ENCODE measurements at places on chromosomes 5 and 9.

GRCh38 chr5:78288246-78288645 is 6.3 kb downstream of the AP3B1 start:
- no peak for DNase-seq

DNA sequence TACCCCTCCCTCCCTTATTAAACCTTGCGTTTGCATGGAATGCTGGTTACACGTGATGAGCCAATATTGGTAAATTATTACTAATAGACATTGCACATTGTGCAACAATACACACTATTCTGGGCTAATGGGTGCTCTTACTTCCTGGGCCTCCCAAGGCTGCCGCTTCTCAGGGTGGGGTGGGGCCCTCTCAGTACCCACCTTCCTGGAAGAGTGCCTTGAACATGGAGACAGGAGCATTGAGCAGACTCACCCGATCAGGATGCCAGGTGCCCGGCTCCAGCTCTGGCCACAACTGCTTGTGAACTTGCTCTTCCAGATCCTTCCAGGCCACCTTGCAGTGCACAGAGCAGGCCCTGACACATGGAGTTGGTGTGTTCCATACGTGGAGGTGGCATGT is 24.7 kb upstream of the CEP72 start:
- no peak for DNase-seq

DNA sequence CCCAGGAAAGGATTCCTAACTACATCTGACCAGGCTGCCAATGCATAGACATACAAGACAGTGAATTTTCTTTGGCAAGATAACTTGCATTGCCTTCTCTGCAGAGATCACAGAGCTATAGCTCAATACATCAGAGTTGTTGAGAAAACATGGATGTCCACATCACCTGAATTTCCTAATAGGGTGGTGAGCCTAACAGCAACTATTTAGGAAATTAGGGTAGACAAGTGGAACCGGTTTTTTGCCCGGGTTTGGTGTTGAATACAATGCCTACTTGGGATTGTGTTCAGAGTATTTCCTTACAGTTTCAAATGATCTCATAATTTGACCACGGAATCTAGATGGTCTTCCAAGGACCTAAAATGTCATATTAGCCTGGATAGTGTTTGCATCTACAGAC is 262.7 kb downstream of the KIF4B start:
- DNase-seq, result no peak

- no peak for DNase-seq
Observed at GRCh38 chr5:54671111-54671531, 153.6 kb downstream of the SNX18 start.

DNA sequence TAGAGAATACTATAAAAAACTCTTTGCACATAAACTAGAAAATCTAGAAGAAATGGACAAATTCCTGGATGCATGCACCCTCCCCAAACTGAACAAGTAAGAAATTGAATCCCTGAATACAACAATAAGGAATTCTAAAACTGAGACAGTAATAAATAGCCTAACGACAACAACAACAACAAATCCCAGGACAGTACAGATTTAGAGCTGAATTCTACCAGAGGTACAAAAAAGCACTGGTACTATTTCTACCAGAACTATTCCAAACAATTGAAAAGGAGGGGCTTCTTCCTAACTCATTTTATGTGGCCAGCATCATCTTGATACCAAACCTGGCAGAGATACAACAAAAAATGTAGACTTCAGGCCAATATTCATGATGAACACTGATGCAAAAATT is 394.4 kb upstream of the RORB start:
- DNase-seq, result no peak

GRCh38 chr9:35313916-35314315 is 152.1 kb downstream of the UNC13B start:
- no peak for DNase-seq

- DNase-seq, result no peak
Observed at GRCh38 chr5:138789771-138790242, 36.6 kb downstream of the CTNNA1 start.

DNA sequence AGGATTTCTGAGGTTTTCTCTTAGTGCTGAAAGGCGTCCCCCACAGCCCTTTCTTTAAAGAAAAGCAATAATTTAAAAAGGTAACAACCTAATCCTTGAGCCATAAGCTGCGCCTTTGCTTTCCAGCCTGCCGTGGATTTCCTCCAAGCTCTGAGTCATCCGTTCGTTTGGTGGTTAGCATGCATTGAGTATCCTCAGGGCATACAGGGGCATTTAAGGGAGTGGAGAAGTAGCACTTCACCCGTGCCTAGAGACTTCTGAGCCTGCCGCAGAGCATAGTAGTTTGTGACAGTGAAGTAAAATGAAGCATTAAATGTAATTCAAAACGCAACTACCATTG is 892 bp upstream of the TNC start:
- DNase-seq, result no peak

- DNase-seq, result no peak
Observed at GRCh38 chr5:65121880-65122436, 353.2 kb downstream of the CWC27 start.

GRCh38 chr5:76696251-76696650 is 19.7 kb upstream of the F2R start:
- DNase-seq, result no peak

- no peak for DNase-seq
Observed at GRCh38 chr5:137923856-137924255, 34.6 kb downstream of the PKD2L2 start.

GRCh38 chr5:54411176-54411575 is 44.3 kb upstream of the HSPB3 start:
- no peak for DNase-seq

- no peak for DNase-seq
Observed at GRCh38 chr5:4230786-4231641, 635.4 kb downstream of the IRX1 start.

DNA sequence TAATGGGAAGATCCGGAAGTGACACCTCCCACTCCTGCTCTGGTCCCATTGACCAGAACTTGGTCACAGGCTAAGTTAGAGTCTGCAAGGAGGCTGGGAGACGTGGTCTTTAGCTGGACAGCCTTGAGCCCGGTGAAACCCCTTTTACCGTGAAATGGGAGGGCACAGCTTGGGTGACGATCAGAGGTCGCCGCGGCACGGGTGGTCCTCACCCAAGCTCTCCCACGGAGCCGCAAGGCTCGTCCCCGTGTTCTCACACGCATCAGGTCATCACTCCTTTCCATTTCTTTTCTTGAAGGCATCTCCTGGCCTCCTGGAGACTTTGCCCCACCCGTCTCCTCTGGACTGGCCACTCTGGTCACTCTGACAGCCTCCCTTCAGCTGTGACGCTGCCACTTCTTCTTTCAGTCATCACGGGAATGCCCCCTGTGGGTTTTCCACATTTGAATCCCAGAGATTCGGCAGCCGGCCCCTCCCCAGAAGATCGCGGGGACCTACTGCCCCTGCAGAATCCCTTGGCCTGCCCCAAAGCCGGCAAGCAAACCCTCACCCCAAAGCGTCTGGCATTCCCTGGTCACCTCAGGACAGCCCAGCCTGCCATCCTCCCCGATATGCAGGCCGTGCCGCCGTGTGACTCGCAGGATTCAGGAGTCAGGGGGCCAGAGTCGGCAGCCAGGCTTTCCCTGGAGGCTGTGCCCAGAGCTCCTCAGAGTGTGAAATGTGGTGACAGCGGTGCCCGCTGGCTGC is 18.9 kb upstream of the EGFL7 start:
- no peak for DNase-seq

GRCh38 chr5:111553868-111554267 is 41.5 kb upstream of the STARD4 start:
- DNase-seq, result no peak

- no peak for DNase-seq
Observed at GRCh38 chr9:35690614-35691333, 1.0 kb upstream of the TPM2 start.

DNA sequence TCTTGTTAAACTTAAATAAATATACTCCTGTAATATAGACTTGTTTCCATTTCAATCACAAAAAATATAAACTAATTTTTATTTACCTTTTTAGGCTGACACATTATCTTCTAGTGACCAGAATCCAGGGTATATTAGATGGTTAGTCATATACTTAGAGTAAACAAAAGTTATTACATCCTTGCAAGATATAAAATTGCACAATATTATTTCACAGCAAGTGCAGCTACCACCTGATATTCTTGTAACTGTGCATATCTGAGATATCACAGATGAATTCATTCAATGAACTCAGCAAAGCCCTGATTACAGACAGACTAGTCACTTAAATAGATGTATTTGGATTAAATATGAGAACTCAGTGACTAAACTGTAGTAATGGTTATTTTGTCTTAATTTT is 25.6 kb upstream of the ARRDC3 start:
- DNase-seq, result no peak

DNA sequence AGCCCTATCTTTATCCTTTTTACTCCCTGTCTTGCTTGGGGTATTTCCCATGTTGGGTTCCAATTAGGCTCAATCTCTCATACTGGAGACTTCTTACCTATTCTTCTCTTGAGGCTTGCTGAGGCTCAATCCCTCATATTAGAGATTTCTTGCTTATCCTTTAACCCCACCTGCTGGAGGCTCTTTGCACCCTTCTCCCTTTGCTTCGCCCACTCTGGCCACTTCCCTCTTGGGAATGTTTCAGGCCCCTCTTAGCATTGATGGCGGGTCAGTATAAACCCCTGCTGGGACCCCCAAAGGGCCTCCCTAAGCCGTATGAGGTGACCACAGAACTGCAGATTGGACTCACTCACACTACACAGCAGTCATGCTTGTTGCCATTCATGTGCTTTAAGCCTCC is 69.3 kb upstream of the CDK20 start:
- no peak for DNase-seq

Measured in NCI-H187 treated with DMSO at 0.1 percent for 48 hours (cell line).